ENCODE measurements at places on chromosomes 7 and 10.

- DNase-seq = no peak
Observed at GRCh38 chr10:76035206-76036110, 604.0 kb downstream of the LRMDA start.

DNA sequence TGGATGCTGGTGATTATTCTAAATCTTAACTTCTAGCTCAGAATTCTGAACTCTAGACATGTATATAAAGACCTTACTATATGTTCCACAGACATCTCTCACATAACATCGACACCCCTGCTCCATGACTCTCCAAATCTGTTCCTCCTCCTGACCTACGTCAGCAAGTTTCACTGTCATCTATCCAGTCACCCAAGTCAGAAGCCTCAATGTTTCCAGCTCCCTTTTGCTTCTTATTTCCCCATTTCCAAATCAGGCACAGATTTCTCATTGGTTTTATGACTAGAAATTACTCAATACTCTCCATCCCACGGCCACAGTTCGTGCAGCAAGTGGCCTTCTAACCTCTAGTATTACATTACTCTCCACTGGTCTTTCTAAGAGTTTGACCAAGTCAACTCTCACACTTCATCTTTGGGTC lies 28.5 kb downstream of the EPC1 start:
- no peak for DNase-seq

DNA sequence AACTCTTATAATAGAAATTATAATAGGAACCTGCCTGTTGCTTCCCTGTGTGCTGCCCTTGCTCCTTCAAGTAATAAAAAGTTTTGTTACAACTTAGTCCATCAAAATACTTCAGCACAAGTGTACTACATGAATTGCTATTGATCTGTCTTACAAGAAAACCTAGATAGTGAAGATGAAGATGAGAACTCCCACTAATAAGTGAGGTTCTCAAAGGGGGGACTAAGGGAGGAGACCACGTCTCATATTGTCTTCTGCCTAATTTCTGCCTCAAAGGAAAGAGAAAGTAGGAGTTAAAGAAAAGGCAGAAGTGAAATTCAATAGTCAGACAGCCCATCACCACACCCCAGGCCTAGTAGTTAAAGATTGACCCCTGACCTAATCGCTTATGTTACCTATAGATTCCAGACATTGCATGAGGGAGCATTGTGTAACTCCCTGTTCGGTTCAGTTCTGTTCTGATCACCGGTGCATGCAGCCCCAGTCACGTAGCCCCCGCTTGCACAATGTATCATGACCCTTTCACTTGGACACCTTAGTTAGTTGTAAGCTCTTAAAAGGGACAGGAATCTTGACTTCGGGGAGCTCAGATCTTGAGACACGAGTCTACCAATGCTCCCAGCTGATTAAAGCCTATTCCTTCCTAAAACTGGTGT lies 18.2 kb upstream of the CHST3 start:
- DNase-seq = no peak

GRCh38 chr10:95864906-95865813 lies 42.6 kb upstream of the CC2D2B start:
- no peak for DNase-seq

GRCh38 chr7:81777697-81778096 lies 7.8 kb upstream of the HGF start:
- DNase-seq = no peak

DNA sequence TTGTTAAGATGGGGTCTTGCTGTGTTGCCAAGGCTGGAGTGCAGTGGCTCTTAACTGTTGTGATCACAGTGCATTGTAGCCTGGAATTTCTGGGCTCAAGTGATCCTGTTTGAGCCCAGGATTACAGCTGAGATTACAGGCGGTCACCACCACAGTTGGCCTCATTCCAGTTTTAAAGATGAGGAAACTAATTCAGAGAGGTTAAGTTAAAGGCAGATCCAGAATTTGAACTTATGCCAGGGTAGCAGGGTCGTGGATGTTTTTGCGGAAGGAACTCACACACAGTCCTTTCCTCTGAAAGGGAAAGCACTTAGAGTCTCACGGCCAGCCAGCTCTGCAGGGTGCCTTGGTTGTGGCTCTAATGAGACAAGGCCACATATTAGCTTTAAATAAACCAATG lies 84.7 kb downstream of the MMRN2 start:
- DNase-seq = no peak

DNA sequence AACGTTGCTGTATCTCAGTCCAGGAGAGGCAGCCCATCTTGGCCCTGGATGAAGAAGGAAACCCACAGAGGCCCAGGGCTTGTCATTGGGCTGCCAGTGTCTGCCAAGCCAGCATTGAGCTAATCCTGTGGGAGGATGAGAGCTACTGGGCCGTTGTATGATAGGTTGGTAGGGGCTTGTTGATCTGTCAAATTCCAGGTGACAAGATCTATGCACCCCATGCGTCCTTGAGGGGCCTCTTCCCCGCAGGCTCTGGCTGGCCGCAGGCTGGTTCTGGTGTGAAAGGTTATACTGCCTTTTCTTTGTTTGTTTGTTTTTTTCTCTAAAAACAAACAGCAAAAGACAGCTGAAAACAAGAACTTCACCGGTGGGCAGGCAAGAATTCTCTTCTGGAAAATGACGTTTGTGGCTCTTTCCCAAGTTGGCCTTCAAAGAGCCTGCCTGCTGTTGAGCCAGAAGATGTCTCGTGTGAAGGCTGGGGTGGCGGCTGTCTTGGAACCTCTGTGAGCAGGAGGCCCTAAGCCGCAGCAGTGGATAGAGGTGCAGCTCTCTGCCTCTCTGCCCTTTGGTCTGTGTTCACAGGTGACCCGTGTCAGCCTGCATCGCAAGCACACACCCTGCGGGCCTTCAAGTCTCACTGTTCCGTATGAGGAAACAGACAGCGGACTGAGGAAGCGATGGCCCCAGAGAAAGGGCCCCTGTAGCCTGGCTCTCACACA lies 23.3 kb downstream of the CYP17A1 start:
- DNase-seq = no peak

DNA sequence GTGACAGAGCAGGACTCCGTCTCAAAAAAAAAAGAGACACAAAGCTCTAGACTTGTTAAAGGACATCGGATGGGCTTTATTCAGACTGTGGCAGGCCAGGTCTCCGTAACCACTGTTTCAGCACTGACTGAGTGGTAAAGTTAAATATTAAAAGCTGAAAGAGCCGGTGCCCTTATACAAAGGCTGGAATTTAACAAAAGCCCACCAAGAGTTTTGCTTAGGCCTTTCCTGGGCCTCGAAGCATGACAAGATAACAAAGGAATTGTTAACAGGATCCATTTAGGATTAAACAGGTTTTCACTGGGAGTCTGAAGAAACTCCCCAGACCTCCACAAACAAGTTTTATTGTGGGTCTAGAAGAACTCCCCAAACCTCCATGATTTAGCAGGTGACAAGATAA lies 727.8 kb downstream of the TYW1 start:
- DNase-seq = no peak

DNA sequence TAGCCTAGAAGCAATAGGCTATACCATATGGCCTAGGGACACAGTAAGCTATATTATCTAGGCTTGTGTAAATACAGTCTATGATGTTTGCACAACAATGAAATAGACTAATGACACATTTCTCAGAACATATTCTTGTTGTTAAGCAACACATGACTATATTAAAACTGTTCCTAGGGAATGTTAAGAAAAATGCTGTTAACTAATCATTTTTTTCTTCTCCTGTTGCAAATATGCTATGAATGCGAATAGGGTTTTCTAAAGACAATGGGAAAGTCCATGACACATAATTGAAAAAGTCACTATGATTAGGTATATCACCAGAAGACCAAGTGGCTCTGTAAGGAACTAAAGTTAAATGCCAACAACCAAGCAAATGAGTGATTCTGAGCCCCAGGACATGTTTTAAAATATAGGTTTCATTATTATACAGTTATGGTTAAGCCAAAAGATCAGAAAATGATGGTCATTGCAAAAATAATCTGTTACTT lies 454.0 kb upstream of the SORCS1 start:
- no peak for DNase-seq

DNA sequence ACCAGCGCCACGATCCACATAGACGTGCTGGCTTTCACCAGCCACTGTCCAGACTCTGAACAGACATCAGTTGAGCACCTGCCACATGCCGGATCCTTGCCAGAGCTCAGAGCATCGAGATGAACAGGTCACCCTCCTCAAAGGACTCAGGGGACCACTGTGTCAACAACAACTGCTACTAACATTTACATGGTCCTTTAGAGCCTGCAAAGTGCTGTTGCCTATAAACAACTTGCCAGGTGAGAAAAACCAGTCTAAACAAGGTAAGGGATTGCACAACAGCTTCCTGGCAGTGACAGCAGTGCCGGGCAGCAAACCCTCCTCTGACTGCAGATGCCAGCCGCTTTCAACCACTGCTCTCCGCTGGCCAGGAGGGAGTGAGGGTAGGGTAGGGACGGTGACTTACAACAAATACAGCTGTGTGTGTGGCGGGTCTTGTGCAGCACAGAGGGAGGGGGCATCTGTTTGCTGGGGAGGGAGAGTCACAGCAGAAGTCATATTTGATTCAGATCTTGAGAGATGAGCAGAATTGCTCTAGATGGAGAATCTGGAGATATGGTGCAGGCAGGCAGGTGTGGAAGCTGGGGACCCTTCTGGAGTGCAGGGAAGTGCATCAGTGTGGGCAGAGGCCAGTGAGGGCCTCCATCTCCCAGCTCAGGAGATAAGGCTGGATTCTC lies 32.8 kb upstream of the RHEB start:
- DNase-seq = peak; percentile 42

- DNase-seq = no peak
Observed at GRCh38 chr7:22356701-22357310, at the start of gene RAPGEF5. RAPGEF5 (minus strand) TSS chr7:22357154; CDS start chr7:22357060, 94 bp downstream.
